Activated CD4-positive, alpha-beta T cell treated with anti-CD3 and anti-CD28 coated beads for 36 hours (primary cell): ENCODE measurements at places on chromosomes 3 and 15. TPM values are rescaled to one million over a fixed set of nuclear protein-coding genes. Genes with fewer than 3 reads are reported as not detected.

PXYLP1 gene
- 10.3 TPM for total RNA-seq

AGTR1 gene
- total RNA-seq = not detected

CKMT1B gene
- 0.25 TPM for total RNA-seq

NAALADL2 gene
- 0.27 TPM for total RNA-seq

RASGRP1 gene
- total RNA-seq = 120 TPM
